Cardiac muscle cell (in vitro differentiated cells and primary cell): ENCODE measurements at places on chromosomes 2 and 18. TPM values are rescaled to one million over a fixed set of nuclear protein-coding genes. Genes with fewer than 3 reads are reported as not detected.

GRCh38 chr2:10523406-10524189, 75.5 kb upstream of the ODC1 start:
- DNase-seq: no peak

- no peak for DNase-seq
Measured at GRCh38 chr2:236355911-236356310, 91.7 kb upstream of the ASB18 start.

DNA sequence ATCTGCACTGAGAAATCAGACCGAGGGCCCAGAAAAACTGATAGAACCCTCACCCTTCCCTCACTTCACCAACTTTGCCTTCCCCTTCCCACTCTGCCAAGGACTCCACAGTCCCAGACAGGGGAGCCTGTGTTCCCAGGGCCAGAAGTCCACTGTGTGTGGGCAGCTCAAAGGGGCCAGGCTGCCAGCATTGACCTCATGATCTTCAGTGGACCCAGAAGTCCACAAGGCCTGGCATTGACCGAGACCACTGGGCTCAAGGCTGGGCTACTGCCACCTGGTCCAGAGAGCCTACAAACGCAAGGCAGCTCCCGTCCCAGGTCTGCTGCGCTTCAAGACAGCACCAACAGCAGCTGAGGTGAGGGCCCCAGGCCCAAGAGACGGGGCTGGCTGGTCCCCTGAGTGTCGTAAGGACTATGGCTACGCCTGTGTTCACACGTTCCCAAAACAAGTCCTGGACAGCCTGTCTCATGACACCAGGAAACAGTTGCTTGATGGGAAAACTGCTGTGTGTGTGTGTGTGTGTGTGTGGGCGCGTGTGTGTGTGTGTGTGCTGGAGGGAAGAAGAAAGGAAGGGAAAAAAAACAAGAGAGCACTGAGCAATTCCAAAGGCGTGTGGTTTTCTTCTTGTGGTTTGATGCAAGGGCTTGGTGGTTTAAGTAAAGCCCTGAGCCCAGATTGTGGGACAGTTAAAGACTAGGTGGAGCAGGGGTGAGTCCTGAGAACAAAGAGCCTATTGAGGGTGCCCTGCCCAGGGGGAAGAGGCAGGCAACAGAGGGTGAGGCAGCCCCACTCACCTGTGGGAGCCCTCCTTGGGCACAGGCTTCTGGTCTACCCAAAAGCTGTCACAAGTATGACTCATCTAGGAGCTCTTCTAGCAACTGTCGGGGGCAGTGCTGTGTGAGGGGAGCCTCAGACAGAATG, 46.6 kb upstream of the ZBTB7C start:
- no peak for DNase-seq

DNA sequence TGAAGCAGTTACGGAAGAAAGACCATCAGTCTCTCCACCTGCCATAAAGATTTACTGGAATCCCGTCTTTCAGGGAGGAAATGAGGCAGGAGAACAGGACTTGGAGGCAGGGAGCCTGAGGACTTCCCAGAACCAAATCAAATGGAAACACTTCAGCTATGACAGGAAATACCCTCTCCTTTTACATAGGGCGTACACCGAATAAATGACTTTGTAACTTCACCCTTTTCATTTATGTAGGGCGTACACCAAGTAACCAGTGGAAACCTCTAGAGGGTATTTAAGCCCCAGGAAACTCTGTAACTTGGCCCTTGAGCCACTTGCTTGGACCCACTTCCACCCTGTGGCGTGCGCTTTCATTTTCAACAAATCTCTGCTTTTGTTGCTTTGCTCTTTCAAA, 218.3 kb upstream of the SLC39A10 start:
- no peak for DNase-seq

GRCh38 chr2:45616658-45617411, 5.8 kb upstream of the SRBD1 start:
- DNase-seq: peak; percentile 31

GRCh38 chr2:36178384-36178783, 177.2 kb upstream of the CRIM1 start:
- DNase-seq: no peak

Gene OTOS
- polyA plus RNA-seq: not detected in 2 replicates

DNA sequence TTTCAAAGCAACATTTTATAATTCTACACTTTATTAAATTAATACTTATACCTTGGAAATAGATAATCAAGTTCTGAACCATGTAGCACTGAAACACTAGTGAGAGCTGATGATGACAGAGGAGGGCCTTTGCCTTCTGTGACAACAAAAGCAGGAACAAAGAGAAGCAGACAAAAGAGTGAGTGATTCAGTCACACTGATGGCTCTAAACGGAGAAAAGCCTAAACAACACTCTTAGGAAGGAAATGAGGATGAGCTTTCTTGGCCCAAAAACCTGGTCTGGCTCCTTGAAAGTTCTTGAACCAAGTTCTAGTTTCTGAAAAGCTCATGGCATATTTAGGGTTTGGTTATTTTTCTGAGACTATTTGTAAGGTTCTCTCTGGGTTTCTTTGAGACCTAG, 271.9 kb downstream of the DPP10 start:
- DNase-seq: no peak

Gene CNDP1
- 0.55 TPM in 1 of 2 replicates, not detected in the other for polyA plus RNA-seq

Gene EFEMP1
- polyA plus RNA-seq: 0.35 and 2.4 TPM in 2 replicates

- peak; percentile 58 for DNase-seq
Measured at GRCh38 chr2:69375494-69376353, 11.3 kb downstream of the GFPT1 start.

Gene MOGAT1
- polyA plus RNA-seq: 0.34 TPM in 1 of 2 replicates, not detected in the other

GRCh38 chr2:32622570-32623310, 5.1 kb upstream of the TTC27 start:
- DNase-seq: no peak

DNA sequence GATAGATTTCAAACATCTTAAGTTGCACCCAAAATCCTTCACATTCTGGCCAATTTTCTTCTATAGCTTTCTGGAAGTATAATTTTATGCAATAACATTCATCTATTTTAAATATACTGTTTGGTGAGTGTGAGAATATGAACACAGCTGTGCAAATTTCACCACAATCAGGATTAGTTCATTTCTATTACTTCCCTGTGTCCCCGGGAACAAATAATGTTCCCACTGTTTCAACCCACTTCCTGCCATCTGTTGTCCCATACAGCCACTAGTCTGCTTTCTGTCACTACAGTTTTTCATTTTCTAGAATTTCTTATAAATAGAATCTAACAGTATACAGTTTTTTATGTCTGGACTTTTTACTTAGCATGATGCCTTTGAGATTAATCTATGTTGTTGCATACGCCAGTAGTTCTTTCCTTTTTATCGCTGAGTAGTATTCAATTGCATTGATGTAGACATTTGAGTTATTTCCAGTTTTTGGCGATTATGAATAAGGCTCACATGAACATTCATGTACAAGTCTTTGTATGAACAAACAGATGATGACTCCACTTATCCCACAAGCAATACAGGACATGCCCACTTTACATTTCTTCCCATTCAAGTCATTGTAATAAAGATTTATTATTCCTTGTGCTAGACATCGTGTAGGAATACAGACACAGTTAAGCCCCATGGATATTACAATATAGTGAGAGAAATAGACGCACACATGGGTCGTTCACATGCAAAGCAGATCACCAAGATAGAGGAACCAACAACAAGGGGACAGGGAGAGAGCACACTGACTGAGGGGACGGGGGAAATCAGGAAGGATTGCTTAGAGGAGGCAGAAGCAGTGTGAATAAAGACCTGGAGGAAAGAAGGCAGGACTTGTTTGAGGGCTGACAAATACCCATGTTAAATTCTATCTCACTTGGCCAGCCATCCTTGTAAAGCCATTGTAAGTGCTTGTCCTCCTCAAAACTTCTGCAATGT, 72.9 kb upstream of the PAX8 start:
- no peak for DNase-seq

Gene GALR1
- polyA plus RNA-seq: not detected in 2 replicates

DNA sequence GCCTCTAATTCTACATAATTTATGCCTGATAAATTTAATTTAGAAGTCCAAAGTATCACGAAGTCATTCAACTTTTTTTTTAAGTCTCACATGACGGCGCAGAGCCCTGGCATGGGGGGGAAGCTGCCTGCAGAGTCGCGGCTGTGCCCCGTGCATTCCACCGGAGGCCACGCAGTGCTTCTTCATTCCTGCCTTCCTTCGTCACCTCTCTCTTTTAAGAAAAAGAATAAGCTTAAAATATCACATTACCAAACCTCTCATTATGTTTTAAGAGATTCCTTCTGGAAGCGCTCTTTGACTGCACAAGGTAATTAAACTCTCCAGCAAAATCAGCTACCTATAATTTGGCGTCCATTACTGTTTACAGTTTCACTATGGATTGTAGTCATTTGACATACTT, 20.3 kb upstream of the KIDINS220 start:
- DNase-seq: no peak

DNA sequence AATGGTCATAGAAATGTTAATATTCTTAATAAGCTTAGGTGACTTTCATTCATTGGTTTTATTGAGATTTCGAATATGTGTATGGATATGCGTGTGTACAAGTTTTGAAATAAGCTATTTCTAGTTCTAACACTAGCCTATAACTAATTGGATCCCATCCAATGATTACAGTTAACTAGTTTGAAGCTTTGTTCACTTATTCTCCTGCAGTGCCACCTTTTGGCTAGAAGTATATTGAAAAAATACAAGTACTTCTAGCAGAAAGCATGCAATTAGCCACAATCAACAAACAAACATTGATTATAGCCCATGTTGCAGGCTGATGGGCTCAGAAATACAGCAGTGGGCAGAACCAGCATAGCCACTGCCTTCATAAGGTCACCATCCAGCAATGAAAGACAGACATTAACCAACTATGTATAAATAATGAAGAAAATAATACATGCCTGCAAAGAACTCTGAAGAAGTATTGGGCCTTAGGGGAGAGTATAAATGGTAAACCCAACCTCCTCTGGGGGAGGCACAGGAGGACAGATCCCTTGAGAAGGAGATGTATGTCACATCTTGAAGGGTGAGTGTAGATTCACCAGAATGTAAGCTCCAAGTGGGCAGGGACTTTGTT, 5.1 kb upstream of the PIEZO2 start:
- DNase-seq: peak; percentile 60

GRCh38 chr2:161379740-161380139, 36.4 kb upstream of the TBR1 start:
- peak; percentile 26 for DNase-seq

DNA sequence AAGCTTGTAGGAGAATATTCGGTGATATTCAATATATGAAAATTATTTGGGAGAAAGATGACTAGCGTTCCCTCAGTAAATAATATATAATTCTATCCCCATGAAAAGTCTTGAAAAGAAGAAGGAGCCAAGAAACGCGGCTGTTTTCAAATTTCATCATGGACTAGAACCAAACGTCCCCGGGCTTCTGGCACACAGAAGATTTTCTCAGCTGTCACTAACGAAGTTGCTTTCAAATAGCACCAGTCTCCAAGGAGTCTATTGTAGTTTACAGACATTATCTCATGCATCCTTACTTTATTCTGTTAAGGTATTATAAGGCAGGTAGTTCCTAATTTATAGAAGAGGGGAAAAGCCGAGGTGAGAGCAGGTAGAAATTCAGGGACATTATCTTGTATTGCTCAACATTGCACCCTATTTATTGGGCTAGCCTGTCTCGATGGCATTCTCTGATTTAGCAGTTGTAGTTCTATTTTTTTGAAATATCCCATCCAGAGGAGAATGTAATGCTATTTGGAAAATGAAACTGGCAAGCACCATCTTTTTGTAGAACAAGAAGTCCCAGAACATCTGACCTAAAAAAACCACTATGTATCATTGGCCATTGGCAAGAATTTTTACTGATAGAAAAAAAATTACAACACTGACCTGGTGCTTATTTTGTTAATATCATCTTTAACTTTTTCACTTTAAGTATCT, 198.1 kb upstream of the RASGRP3 start:
- DNase-seq: no peak

DNA sequence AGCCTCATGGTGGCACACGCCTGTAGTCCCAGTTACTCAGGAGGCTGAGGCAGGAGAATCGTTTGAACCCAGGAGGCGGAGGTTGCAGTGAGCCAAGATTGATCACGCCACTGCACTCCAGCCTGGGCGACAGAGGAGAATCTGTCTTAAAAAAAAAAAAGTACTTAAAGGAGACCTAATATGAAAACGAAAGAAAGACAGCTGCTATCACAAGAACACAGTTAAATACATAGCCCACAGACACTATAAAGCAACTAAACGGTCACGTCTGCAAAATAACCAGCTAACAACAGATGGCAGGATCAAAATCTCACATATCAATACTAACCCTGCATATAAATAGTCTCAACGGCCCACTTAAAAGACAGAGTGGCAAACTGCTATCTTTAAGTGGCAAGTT, 43.9 kb upstream of the TACR1 start:
- no peak for DNase-seq

- DNase-seq: no peak
Measured at GRCh38 chr18:49067071-49067470, 116.3 kb upstream of the SMAD7 start.

Gene GKN2
- not detected in 2 replicates for polyA plus RNA-seq

GRCh38 chr18:44732599-44732998, 51.9 kb downstream of the SETBP1 start:
- no peak for DNase-seq

DNA sequence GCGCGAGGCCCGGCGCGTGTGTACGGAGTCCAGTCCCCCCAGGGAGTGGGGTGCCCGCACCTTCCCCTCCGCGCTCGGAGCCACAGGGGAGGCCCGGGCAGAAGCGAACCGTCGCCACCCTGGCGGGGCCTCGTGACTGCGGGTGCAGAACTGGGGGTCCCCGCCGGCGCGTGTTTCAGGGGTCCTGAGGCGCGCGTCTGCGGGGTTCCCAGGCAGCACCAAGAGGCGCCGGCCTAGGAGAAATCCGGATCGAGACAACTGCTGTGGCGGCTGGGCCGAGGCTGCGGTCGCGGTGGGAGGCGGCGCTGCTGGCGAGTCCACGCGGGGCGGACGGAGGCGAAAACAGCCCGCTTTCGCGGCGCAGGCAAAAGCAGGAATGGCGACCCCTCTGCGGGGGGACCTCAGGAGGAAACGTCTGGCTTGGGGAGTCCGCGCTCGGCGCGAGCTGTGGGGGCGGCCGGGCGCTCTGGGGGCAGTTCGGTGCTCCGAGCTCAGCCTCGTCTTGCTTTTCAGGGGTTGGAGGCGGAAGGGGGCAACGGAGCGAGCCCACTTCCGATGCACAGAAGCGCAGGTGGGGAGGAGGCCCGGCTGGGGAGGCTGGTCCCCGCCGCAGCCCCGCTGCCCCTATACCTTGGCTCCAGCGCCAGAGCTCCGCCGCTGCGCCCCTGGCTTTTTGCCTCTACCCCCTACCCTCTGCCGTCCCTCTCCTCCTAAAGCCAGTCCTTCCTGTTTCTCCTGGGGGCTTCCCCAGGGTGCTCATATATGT, 81.5 kb upstream of the LDLRAD4 start:
- peak; percentile 33 for DNase-seq

- DNase-seq: no peak
Measured at GRCh38 chr2:219059725-219060682, 717 bp downstream of the IHH start.
